ENCODE measurements at places on chromosomes 6 and 20.

- no peak for DNase-seq
These were observed 33.8 kb downstream of the KIF16B start for GRCh38 chr20:16539280-16540021.

GRCh38 chr6:5899216-5900045, 107.3 kb downstream of the NRN1 start:
- DNase-seq, result no peak

DNA sequence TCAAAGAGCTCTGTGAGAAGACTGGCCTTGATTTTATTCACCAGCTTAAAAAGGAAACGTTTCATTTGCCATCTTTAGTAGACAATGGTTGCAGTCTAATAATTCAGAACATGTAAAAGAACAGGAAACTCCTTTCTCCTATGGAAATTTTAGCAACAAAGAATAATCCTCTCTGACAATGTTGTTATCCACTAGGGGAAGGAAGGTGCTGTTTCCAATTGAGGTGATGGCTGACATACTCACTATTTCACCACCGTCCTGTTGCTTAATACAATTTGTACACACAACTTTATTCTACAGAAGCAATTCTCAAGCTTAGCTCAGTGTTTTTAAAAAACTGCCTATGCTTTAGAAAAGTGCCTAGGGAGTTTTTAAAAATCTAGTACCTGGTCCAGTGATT, 192.7 kb downstream of the ARHGAP18 start:
- DNase-seq, result no peak

GRCh38 chr20:25984933-25985332, 288.3 kb upstream of the ZNF337 start:
- DNase-seq, result no peak

DNA sequence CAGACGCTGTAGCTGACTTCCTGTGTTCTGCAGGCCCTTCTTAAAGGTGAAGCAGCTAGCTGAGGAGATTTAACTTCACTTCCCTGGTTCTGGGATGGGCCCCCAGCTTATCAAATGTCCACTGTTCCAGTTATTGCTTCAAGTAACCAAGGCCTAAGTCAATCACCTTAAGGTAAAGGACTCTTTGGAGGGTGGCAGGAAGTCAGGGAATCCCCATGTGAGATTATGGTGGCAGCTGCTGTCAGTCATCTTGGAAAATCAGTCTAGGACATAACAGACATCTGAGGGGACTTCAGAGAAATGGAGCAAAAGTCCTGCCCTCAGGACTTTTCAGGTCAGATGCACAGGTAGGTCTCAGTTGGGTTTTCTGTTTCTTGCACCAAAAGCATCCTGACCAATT, 3.8 kb downstream of the ELOVL5 start:
- no peak for DNase-seq

- DNase-seq, result no peak
These were observed 310.0 kb downstream of the ESR1 start for GRCh38 chr6:152117156-152118133.

DNA sequence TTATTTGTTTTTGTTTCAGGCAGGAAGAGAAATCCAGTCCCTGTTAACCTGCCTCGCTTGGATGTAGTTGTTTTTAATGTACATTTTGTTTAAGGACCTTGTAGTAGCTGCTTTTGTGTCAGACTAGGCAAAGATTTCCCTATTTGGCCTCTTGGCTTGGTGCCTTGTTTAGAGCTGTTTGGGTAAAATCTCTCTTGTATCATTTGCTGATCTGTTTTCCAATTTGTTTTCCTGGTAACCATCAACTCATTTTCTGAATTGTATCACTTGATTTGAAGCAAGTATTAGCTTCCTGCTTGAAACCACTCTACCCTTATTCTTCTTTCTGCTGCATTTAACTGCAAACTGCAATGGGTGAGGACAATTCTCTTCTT, 160.7 kb downstream of the ZFAND3 start:
- DNase-seq, result no peak

GRCh38 chr6:17032988-17033634, 68.7 kb upstream of the STMND1 start:
- peak; percentile 86 for DNase-seq

- DNase-seq, result no peak
These were observed 34.2 kb downstream of the MYLIP start for GRCh38 chr6:16163066-16163465.

DNA sequence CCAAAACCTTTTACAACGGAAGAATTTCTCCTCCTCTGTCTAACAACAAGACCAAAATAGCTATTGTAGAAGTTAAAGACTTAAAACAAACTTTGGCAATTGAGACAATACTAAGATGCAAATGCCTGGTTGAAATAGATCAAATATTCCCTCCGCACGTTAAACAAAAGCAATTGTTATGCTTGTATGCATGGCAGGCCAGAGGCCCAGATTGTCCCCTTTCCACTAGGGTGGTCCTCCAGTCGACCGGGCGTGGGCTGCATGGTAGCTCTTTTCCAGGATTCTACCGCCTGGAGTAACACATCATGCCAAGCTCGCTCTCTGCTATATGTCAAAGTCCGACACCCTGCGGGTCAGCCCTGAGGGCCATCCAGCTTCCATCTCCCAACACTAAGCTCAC, 234.7 kb downstream of the RNGTT start:
- DNase-seq, result no peak

DNA sequence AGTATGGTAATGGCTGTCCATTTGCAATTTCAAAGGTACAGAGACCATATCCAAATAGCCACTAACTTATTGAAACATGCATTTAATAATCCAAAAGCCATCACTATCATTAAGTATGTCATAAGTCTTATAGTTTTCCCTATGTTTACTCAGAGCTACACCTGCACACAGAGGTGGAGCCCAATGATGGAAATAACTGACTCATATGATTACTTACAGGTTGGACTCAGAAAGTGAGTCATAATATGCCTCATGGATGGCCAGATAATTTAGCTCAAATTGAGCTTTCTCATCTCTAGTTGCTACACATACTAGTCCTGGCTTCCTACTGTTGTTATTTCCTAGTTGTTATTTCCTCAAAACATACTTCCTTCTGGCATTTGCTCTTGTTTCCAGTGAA, 104.4 kb upstream of the KHDRBS2 start:
- DNase-seq, result no peak

DNA sequence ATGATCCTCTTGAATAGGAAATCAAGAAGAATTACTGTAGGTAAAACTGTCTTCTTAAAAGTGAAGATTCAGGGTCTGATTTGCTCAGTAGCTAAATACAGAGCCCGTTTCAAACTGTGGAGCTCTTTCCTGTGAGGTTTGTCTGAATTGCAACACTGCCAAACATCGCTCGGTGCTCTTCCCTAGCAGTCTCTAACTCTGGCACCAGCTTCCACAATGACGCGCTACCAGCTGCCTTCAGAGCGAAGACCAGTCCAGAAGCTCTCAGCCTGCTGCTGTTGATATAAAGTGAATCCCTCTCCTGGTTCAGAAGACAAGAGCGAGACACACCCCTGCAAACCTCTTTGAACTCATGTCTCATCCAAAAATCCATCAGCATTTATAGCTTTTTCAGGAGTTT, 447.0 kb downstream of the LMBRD1 start:
- DNase-seq, result no peak

DNA sequence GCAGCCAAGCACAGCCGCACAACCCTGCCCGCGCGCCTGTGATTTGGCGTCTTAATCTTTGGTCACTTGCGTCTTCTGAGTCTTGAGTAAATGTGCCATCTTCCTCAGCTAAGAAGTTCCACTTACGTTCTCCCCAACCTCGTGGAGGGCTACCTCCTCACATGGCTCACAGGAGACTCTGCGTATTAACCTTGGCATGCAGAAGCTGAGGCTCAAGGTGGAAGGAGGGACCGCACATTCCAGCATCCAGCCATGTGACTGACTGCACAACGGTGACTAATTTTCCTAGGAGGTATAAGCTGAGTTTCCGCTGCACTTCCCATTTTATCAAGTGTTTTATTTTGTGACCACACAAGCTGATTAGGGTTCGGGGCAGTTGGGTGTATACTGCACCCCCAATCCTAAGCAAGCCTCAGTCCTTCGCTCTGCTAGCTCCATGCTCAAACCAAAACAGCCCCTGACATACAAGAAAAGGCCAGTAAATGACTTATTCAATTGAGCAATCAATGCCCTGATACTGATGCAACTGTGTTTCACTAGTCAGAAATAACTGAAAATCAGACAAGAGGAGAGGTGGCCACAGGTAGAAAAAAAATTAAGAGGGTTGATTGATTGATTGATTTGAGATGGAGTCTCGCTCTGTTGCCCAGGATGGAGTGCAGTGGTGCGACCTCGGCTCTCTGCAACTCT, 7.0 kb downstream of the BEND3 start:
- no peak for DNase-seq

DNA sequence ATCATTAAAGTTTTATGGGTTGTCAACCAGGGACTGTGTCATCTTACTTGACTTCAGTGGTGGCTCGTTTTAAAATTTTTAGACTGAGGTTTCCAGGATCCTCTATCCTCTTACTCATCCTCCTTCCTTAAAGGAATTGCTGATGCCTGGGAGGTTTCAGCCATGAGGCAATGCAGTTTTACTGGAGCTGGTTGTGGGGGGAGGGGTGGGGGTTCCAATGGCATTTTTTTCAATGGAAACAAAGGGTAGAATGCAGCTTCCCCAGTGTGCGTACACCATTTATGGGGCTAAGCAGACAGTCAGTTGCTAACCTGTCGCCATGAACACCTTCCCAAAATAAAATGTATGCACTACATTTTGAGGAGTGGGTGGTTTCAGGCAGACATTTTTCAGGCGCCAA, 88.0 kb downstream of the METTL24 start:
- DNase-seq, result no peak

DNA sequence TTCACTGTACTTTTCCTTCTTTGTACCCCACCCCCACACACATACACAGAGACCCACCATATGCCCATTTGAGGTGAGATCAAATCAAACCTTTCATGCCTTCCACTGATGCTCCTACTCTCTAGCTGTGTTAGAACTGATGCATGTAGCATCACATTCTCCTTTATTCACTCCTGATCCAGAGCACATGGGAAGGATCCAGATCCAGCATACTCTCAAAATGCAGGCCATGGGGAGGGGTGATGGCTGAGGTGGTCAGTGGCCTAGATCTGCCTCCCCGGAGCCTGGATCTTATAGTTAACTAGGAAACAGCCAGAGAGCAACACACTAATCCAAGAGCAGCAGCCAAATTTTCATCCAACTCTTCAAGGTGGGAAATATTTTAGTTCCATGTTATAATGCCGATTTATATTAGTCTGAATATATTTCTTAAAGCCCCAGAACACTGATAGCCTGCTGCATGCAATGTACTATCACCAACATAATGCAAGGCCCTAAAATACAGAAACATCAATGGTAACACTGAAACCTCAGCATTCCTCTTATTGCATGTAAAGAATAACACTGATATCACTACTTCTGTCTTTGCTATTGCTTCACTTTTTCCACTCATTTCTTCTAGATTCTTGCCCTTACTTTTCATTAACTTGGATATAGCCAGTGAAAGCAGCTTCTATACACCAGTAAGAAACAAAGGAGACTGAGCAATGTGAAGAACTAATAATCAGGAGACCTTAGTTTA, 126.8 kb upstream of the BEND6 start:
- no peak for DNase-seq

- no peak for DNase-seq
These were observed 99.9 kb upstream of the PMEPA1 start for GRCh38 chr20:57809661-57810172.

- no peak for DNase-seq
These were observed 23.9 kb downstream of the ENTPD6 start for GRCh38 chr20:25219365-25219764.

DNA sequence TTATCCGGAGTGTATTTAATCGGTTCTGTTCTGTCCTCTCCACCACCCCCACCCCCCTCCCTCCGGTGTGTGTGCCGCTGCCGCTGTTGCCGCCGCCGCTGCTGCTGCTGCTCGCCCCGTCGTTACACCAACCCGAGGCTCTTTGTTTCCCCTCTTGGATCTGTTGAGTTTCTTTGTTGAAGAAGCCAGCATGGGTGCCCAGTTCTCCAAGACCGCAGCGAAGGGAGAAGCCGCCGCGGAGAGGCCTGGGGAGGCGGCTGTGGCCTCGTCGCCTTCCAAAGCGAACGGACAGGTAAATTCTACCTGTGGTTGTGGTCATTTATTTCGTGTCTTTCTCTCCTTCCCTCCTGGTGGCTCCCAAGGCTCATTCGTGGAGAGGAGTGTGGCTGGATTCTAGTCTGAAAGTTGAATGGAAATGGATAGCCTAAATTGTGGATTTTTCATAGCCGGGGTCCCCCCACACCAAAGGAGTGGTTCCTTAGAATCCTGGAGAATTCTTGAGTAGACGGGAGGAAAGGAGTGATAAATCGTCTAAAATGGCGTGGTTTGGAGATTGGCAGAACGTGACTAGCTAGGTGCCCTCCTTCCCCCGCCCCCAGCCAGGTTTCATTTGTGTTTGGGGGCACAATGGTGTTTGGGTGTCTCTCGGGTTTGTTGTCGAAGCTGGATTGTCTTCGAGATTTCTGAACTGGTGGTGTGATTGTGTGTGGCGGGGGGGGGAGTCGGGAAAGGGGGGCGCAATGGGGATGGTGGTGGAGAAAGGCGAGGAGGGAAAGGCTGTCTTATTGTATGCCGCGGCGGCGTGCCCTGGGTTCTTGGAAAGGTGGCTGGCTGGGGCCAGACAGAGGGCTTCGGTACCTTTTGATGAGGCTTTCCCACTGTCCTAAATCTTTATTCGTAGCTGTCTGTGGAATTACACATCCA, 673 bp downstream of the MARCKS start:
- peak; percentile 60 for DNase-seq

GRCh38 chr6:163175301-163175700, 239.2 kb upstream of the QKI start:
- DNase-seq, result no peak

DNA sequence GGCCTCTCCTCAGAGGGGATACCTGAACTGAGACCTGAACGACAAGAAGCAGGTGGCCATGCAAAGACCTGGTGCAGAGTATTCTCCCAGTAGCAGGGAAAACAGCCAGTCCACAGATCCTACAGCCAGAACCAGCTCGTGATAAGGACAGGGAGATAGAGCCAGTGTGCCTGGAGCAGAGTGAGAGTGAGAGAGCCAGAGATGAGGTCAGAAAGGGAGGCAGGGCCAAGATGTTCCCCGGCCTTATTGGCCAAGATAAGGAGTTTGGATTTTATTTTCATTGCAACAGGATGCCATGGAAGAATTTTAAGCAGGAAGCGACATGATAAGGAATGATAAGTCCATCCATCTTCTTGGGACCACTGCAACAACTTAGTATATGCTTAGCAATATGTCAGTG, 111.8 kb downstream of the UBE3D start:
- DNase-seq, result no peak

GRCh38 chr20:63224412-63225081, 8.6 kb upstream of the YTHDF1 start:
- no peak for DNase-seq

DNA sequence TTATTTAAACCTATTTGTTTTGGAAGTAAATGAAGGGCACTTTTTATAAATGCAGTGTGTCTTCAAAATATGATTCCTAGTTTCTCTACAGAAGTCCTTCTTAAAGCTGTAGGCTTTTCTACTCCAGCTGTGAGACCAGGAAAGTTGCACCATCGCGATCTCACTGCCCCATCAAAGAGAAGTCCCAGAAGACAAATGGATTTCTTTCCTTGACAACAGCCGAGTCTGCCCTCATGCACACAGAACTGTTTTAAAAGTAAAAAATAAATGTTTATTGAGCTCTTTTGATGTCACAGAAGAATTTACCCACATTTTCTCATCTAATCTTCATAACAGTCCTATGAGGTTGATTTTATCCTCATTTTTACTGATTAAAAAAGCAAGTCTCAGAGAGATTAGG, 324.4 kb upstream of the NT5E start:
- DNase-seq, result no peak

GRCh38 chr20:23063168-23063567, 13.7 kb upstream of the THBD start:
- DNase-seq, result no peak

All from right atrium auricular region (tissue), 2 donors.